Fibroblast of skin of abdomen (primary cell): ENCODE measurements at places on chromosomes 1 and 21.

GRCh38 chr1:186620566-186621350, 59.5 kb downstream of the PTGS2 start:
- DNase-seq: peak; percentile 97

- DNase-seq: peak; percentile 32
These were observed at the start of gene DAB1 for GRCh38 chr1:57423656-57424211. Gene DAB1 (minus strand): TSS chr1:57424060. CDS start chr1:57291030, 133,030 bp downstream.

GRCh38 chr1:30965924-30966599, 57.5 kb upstream of the SDC3 start:
- no peak for DNase-seq

DNA sequence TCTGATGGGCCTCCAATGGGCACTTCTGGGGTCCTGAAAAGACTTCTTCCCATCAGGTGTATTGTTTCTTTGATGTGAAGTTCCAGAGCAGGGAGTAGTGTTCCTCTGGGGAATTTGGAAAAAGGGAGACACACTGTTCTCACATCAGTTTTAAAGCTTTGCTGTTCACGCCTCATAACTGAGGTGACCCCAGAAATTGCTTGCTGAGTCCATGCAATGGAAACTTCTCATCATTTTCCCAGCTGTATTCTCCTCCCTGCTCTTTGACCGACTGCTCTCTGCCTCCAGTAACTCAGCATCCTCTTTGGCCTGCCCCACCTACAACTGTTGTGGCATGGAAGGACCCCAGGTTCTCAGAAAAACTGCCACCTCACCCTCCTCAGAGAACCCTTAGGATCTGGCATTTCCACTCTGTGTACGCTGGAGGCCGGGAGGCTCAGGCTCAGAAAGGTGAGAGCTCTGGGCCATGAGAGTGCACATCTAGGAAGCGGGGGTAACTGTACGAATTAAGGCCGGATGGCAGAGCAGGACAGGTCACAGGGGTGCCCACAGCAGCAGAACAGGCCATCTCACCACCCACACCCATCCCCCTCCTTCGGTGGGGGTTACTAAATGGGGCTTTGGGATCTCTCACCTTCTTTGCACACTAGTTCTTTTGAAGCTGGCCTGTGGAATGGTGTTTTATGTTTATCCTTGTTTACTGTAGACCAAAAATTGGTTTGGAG, 51.2 kb downstream of the STX6 start:
- DNase-seq: no peak

GRCh38 chr1:69520326-69520725, 47.4 kb upstream of the LRRC7 start:
- DNase-seq: no peak

DNA sequence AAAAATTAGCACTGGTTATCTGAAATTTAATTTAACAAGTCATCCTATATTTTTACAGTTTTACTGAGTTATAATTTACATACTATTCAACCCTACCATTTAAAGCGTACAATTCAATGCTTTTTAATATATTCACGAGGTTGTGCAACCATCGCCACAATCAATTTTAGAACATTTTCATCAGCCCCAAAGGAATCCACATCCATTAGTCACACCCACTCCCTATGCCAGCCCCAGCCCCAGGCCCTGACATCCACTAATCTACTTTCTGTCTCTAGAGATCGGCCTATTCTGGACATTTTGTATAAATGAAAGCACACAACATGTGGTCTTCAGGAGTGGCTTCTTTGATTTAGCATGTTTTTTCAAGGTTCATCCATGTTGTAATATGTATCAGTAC, 134.7 kb downstream of the PSMG1 start:
- peak; percentile 78 for DNase-seq

DNA sequence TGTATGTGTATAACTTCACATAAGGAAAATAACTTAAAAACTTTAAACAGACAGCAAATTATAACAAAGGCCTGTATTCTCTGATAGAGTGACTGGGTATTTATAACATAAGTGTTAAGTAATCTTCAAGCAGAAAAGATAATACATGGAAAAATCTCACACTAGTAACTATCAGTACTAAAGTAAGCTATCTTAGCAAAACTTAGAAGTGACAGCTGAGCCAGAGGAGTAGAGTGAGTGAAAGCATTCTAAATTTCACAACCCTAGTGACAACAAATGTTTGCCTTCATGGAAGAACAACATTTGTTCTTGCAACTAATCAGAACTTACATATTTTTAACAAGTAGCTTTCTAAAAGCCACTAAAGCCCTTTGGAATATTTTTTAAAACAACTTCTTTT, 74.5 kb upstream of the B3GALT2 start:
- no peak for DNase-seq

- peak; percentile 35 for DNase-seq
These were observed 317.1 kb downstream of the DPYD start for GRCh38 chr1:97603776-97604175.

DNA sequence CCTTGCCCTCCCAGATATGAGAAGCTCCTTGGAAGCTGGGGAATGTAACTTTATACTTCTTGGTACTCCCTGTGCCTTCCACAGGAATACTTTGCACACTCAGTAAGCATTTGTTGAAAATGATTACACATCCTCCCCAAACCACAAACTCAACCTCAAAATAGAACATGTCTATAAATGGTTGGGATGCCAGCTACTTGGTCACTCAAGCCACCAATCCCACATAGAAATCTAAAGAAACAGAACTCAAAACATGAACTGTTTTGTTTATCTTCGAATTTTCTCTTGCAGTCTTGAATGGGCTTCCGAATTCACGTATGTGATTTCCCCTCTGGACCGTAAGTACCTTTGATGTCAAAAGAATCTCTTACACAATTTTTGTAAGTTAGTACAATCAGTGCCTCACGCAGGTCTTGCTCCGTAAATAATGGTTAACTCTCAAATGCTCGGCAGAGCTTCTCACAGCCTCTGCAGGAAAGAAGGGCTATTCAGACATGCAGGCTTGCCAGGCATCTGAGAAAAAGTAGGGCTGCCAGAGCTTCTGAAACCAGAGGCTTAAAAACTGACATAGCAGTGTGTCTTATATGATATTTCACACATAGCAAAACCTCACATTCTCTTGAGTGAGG, 26.9 kb downstream of the SORT1 start:
- DNase-seq: peak; percentile 95

DNA sequence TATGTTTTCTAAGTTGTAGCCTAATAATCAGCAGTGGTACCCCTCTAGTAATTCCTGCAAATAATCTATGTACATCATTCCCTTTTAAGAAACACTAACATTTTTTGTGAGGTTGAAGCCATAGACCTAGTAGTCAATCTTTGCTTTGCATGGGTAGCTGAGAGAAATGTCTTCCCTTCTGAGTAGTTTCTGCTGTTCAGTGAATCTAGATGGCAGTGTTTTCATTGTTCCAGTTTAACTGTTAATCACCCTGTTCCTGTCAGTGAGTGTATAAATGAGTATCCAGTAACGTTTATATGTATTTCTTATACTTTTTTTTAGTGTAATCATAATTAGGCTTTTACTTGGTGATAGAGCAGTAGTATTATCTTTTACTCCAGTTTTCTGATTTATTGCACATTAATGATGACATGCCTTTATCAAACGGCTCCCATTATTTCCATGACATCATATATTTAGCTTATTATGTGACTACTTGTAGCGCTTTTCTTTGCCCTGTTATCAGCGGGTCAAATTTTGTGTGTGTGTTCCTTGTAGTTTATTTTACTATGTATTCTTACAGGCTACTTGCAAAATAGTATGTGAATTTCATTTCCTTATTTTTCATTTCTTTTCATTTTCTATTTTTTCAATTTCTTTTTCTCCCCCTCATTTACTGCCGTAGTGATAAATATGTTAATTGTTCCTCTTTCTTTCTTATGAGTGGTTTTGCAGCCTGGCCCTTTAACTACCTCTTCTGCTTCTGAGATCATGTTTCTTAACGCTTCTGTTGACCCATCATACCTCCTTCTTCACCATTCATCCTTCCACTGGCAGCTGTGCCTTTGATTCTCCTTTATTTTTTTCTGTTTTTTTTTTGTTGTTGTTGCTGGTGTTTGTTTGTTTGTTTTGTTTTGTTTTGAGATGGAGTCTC, 18.8 kb downstream of the CEP350 start:
- no peak for DNase-seq

GRCh38 chr1:174740249-174740968, 259.3 kb upstream of the CACYBP start:
- DNase-seq: peak; percentile 41

DNA sequence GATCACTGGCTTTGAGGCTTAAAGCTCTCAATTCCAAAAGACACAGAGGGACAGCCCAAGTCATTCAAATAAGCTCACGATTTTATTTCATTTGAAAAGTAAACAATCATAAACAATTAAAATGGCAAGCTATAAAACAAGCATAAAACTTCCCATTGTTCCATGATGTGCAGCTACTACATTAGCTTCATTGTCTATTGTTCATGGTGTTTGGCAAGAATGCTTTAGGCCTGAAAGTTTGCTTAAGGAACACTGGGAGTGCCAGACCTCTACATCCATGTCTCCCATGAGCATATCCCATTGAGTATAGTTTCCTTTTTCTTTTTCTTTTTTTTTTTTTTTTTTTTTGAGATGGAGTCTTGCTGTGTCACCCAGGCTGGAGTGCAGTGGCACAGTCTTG, 286.1 kb upstream of the ESRRG start:
- DNase-seq: no peak

DNA sequence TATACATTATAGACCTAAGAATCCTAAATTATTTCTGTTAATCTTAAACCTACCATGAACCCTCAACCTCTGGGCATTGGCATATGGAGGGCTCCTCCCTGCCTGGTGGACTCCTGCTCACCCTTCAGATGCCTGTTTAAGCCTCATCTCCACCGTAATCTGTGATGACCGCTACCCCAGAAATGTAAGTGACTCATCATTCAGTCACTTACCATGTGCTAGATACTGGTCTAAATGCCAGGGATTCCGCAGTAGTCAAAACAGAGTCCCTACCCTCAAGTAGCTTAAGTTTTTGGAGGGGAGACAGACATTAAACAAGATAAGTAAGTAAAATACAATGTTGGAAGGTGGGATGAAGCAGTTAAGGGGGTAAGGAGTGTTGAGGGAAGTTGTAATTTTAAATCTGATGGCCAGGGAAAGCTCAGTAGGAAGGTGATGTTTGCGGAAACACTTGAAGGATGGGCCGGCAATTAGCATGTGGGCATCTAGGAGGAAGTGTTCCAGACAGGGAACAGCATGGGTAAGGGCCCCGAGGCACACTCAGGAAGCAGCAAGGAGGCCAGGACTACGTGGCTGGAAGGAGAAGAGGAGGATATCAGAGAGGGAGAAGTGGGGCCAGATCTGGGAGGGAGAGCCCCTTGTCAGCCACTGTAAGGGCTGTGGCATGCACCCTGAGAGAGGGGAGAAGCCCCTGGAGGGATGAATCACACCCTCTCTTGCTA, 141.7 kb upstream of the HOOK1 start:
- peak; percentile 67 for DNase-seq

DNA sequence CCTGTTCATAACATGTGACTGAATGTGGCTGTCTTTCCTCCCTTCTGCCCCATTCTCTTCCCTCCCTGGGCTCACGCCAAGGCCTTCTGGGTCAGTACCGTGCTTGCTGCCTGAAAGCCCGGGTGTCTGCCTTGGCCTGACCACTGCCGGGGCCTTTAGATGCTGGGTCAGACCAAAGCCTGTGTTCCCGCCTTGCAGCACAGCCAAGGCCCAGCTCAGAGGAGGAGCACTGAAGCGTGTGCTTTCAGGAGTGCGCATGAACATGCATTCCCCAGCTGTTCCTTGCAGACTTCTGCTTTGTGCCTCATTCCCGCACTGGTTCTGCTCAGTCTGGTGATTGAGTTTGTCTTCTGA, 27.0 kb upstream of the SARS1 start:
- DNase-seq: no peak

DNA sequence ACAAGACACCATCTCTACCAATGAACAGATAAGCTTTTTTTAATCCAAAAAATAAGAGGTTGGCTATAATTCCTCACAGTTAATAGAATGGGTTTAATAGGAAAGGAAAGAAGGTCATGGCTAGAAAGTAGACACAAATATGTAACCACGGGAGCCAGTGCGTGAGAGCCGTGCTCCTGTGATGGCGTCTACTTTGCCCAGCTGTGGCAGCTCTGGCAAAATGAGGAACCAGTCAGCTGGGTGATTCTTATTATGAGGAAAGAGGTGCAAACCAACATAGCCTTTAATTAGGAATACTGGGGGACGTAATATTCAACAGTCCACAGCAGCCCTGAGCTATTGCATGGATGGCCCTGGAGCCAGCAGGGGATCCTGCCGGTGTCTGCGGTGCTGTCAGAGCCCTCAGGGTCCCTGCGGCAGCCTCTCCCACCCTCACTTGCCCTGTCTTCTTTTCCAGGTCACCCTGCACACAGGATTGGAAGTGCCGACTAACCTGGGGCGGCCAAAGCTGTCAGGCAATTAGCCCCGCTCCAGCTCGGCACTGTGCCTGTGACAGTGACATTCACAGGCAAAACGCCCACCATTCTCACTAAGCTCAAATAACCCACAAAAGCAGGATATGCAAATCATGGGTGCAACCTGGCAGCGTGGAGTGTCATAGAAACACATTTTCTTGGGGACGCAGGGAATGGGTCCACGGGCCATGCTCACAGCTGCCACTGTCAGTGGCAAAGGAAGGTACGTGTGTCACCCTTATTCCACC, 25.9 kb upstream of the GNPAT start:
- no peak for DNase-seq

GRCh38 chr1:96715482-96715881, 6.1 kb upstream of the PTBP2 start:
- no peak for DNase-seq

DNA sequence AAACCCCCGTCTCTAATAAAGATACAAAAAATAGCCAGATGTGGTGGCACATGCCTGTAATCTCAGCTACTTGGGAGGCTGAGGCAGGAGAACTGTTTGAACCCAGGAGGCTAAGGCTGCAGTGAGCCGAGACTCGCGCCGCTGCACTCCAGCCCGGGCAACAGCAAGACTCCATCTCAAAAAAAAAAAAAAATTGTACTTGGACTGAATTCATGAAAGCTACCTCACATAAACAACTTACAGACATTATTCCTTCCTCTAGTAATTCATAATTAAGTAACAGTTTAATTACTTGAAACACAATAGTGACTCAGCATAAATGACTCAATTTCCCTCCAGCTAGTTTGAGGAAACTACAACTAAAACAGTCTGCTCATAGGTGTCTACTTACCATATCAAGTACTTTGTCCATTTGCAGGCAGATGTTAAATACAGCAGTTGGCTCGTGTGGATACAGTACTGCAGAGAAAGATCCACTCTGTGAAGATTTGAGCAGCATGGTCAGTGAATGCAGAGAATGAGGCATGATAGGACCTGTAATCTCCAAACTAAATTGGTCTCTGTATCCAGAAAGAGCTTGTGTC, 9.4 kb downstream of the DONSON start:
- peak; percentile 24 for DNase-seq

GRCh38 chr1:32742199-32742947, 39.8 kb upstream of the SYNC start:
- no peak for DNase-seq

- DNase-seq: no peak
These were observed 23.3 kb downstream of the CAPN8 start for GRCh38 chr1:223642237-223642636.
